ENCODE measurements at places on chromosomes 7 and 10.

DNA sequence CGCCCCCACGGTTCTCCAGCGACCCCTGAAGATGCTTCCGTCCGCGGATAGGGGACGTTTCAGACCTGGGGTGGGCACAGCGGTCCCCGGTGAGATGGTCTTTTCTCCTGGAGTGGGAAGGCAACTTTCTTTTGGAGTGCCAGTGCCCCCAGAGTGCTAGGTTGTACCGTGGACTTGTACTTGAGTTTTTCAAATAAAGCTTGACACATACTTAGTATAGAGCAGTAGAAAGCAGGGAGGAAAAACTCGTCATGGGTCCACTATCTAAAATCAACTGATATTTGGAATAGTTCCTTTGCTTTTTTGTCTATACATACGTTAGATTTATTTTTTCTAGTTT, 28.4 kb downstream of the RBM20 start:
- DNase-seq = no peak
- H3K27ac ChIP-seq = peak overlapping the region; percentile 40
- H3K27me3 ChIP-seq = no peaks in the 10 kb centered on the region
- H3K4me3 ChIP-seq = peak overlapping the region; percentile 46

- no peak overlapping the region for H3K27ac ChIP-seq
- H3K4me3 ChIP-seq = no peak overlapping the region
- no peaks in the 10 kb centered on the region for H3K36me3 ChIP-seq
- no peaks in the 10 kb centered on the region for H3K27me3 ChIP-seq
- H3K4me1 ChIP-seq = no peaks in the 10 kb centered on the region
Observed at GRCh38 chr7:108247614-108248013, 117.5 kb upstream of the LAMB4 start.

- no peak overlapping the region for H3K4me3 ChIP-seq
- DNase-seq = no peak
- H3K4me1 ChIP-seq = no peaks in the 10 kb centered on the region
- H3K36me3 ChIP-seq = no peaks in the 10 kb centered on the region
Observed at GRCh38 chr7:859359-860030, 16.9 kb upstream of the GET4 start.

- no peak for DNase-seq
- no peak overlapping the region for H3K27ac ChIP-seq
- H3K4me1 ChIP-seq = no peaks in the 10 kb centered on the region
- no peaks in the 10 kb centered on the region for H3K27me3 ChIP-seq
- H3K36me3 ChIP-seq = no peaks in the 10 kb centered on the region
Observed at GRCh38 chr7:254337-255037, 35.5 kb upstream of the FOXL3 start.

- no peaks in the 10 kb centered on the region for H3K27me3 ChIP-seq
- no peak overlapping the region for H3K4me3 ChIP-seq
- no peaks in the 10 kb centered on the region for H3K4me1 ChIP-seq
- H3K27ac ChIP-seq = no peak overlapping the region
- no peak for DNase-seq
Observed at GRCh38 chr7:6139189-6139996, 108.2 kb downstream of the ANKRD61 start.

DNA sequence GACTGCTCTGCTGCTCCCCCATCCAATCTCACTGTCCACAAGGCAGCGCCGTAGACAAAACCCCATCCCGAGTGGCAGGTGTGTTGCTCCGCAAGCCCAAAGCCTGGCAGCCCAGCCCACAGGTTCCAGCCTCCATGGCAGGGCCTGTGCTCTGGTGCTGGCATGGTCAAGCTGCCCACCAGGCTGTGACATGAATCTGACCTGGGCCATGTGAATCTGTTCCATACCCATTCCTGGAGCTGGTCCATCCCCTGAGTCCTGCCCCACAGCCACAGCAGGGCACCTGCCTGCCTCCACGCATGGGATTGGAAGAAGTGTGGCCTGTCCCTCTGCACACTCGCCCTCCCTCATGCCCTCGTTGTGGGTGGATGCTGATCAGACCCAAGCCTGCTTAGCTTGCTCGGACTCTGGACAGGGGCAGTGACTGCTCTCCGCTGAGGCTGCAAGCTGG, 128.8 kb downstream of the PTPN20 start:
- no peaks in the 10 kb centered on the region for H3K27me3 ChIP-seq
- no peak overlapping the region for H3K4me3 ChIP-seq
- peak; percentile 9 for DNase-seq
- H3K4me1 ChIP-seq = no peaks in the 10 kb centered on the region
- no peaks in the 10 kb centered on the region for H3K36me3 ChIP-seq

- no peaks in the 10 kb centered on the region for H3K36me3 ChIP-seq
- no peaks in the 10 kb centered on the region for H3K27me3 ChIP-seq
- H3K4me1 ChIP-seq = no peaks in the 10 kb centered on the region
- no peak overlapping the region for H3K27ac ChIP-seq
- no peak overlapping the region for H3K4me3 ChIP-seq
Observed at GRCh38 chr7:96067321-96067720, 254.6 kb downstream of the SLC25A13 start.
